Inflammatory macrophage treated with lipopolysaccharide for 1 hour (primary cell): ENCODE measurements at places on chromosomes 13 and 19.

- DNase-seq = no peak
Observed at GRCh38 chr13:105035092-105035491, 1500.4 kb downstream of the EFNB2 start.

DNA sequence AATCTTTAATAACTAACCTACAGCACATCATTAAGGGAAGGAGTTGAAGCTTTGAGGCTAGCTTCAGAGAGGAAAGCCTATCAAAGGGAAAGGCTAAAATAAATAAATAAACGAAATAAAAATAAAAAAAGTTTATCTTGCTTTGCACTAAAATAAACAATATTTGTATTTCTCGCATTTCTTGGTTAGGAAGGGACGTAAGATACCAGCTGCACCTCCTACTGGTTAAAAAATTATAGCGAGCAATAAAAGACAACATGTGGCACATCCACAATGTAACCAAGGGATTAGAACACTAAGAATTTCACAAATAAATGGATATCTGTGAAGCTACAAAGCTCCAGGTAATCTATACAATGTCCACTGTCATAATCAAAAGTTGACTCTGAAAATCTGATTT, 194.5 kb downstream of the DACH1 start:
- DNase-seq = no peak

DNA sequence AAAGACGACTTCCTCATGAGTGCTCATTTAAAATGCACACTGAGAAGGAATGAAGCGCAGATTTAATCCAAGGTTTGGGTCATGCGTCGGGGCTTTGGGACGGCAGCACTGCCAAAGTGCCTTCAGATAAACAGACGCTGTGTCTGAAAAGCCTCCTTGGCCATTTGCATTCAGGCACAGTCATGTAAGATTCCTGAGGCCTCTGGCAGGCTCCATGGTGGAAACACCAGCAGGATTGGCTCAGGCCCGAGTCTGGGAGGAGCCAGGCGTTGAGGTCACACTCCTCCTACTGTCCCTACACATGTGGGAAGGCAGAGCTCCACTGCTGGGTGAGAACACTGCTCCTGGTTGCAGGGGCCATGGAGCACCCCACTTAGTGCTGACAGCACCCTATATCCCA, 113.3 kb upstream of the KL start:
- no peak for DNase-seq

DNA sequence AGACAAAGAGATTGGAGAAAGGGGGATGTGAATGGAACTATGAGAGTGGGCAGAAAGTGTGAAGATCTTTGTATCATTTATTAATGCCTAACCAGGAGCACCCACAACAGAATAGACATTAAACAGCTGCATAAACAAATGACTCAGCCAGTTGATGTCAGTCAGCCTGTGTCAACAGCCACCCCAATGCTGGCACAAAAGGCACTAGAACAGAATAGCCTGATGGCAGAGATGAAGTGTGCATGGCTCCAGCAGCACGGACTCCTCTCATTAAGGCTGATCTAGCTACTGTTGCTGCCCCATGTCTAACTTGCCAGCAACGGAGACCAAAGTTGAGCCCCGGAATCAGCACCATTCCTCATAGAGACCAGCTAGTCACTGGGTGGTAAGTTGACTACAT, 7.8 kb downstream of the CPB2 start:
- no peak for DNase-seq

GRCh38 chr19:51090471-51090870, 7.8 kb upstream of the KLK14 start:
- DNase-seq = no peak

GRCh38 chr19:2887391-2887914, 13.3 kb upstream of the ZNF57 start:
- DNase-seq = peak; percentile 79
